Stimulated activated CD4-positive, alpha-beta T cell treated with anti-CD3 and anti-CD28 coated beads, Interleukin-1b, Interleukin-23, amount 100 ng/mL, for 1 hour (primary cell): ENCODE measurements at places on chromosomes 7 and 10.

DNA sequence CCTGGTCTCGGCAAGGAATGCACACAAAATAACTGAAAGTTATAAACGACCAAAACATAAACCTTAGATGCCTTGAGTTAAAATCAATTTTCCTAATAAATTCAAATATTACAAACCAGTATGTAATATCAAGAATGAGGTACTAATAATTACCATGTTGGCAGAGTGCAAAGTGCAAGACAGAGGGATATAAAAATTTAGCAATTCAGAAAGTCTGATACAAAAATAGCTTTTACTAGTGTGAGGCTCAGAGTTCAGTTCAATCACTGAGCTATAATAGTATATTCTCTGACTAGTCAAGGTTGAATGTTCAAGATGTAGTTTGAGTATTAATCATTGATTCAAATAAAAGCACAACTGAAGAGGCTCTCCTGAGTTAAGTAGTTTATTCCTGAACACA, 4.8 kb upstream of the AUTS2 start:
- no peak for DNase-seq

GRCh38 chr7:128014811-128015210, 16.4 kb downstream of the LRRC4 start:
- DNase-seq, result no peak

GRCh38 chr10:111087331-111087756, 10.5 kb downstream of the ADRA2A start:
- no peak for DNase-seq

DNA sequence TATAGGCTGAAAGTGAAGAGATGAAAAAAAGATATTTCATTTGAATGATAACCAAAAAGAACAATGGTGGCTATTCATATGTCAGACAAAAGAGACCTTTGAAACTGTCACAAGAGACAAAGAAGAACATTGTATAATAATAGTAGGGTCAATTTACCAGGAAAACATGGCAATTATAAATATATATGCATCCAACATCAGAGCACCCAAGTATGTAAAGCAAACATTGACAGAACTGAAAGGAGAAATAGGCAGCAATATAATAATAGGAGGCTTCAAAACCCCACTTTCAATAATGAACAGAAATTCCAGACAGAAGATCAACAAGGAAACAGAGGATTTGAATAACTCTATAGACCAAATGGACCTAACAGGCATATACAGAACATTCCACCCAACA, 876.2 kb downstream of the GRID1 start:
- no peak for DNase-seq

GRCh38 chr7:131249003-131249402, 78.7 kb upstream of the MKLN1 start:
- no peak for DNase-seq

- no peak for DNase-seq
Observed at GRCh38 chr10:10797513-10797912, 220.2 kb upstream of the CELF2 start.

DNA sequence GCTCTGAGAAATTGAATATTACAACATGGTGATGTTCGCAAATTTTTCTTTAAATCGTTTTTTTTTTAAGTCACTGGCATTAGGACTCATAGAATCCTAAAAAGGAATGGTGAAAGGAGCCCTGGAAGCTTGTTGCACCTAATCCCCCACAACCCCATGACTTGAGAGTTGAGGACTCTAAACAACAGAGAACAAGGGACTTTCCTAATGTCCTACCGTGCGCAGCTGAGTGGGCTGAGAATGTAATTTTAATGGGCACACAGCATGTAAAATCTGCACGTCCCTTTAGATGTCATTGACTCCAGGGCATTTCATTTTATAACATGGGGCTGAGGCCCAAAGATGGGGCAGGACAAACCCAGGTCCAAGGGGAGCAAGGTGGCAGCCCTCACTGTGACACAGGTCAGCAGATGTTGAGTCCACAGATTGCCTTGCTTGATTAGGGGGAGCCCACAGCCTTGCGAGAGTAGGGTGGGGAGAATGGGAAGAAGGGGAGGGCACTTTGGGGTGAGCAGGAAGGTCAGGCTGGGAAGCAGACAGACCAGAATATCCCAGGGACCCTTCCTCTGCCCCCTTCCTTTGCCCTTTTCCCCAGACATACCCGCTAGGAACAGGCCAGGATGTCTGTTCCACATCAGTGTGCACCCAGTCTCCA, 208.4 kb upstream of the ZMIZ1 start:
- DNase-seq, result no peak

- no peak for DNase-seq
Observed at GRCh38 chr10:94268652-94269051, 94.1 kb downstream of the NOC3L start.

DNA sequence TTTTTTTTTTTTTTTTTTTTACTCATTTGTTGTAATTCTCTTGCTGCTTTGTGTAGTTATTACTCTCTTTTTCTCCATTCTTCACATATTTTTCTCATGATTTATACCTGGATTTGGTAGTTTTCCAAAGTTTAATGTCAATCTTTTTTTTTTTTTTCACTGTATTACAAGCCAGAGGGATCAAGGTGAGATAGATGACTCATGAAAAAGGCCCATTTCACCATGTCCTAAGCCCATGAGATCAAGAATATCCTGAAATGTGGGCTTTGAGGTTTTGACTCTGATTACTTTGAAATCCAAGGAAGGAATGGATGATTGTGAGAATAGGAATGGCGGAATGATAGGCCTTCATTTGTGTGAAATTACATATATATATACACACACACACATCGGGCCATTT, 31.1 kb downstream of the TAX1BP1 start:
- no peak for DNase-seq
